ENCODE measurements at places on chromosomes 7 and 10.

GRCh38 chr7:11466517-11467105 is 365.4 kb downstream of the THSD7A start:
- DNase-seq = no peak

GRCh38 chr10:70674560-70675495 is 2.5 kb downstream of the ADAMTS14 start:
- no peak for DNase-seq

GRCh38 chr10:42609872-42610271 is 28.5 kb downstream of the ZNF33B start:
- no peak for DNase-seq

DNA sequence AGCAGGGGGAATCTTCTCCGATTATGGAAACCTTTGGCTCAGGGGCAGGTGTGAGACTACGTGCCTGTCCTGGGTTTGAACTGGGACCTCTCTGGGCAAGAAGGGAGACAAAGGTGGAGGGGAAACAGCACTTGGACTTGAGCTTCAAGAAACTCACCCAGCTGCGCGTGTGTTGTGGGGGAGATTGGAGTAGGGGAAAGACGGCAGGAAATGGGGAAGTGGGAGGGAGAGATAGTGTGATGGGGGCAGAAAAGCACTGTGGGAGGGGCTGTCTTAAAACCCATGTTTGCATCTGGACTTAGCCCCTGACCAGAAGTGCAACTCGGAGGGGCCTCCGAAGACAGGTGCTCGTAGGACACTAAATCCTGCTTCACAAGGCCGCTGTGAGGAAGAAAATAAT is 107.0 kb downstream of the HIP1 start:
- no peak for DNase-seq

DNA sequence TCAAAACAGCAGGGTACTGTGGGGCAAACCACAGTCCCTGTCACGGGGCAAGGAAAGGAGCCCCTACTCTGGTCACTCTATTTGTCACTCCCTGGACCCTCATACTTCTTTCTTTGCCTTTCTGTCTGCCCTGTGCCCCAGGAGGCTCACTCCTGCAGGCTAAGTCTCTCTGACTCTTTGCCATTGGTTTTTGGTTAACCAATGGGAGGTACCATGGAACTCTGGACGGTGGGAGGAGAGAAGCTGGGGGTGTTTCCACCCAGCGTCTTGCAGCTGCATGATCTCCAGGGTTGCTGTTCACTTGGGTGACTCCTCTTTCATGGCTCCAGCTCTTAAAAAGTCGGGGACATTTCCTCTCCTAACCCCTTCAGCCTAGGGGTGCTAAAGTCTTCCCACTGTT is 15.4 kb upstream of the EIF5AL1 start:
- DNase-seq = no peak

GRCh38 chr7:18166002-18166401 is 138.4 kb upstream of the PRPS1L1 start:
- DNase-seq = no peak

GRCh38 chr7:124649397-124650014 is 116.1 kb downstream of the GPR37 start:
- DNase-seq = no peak

DNA sequence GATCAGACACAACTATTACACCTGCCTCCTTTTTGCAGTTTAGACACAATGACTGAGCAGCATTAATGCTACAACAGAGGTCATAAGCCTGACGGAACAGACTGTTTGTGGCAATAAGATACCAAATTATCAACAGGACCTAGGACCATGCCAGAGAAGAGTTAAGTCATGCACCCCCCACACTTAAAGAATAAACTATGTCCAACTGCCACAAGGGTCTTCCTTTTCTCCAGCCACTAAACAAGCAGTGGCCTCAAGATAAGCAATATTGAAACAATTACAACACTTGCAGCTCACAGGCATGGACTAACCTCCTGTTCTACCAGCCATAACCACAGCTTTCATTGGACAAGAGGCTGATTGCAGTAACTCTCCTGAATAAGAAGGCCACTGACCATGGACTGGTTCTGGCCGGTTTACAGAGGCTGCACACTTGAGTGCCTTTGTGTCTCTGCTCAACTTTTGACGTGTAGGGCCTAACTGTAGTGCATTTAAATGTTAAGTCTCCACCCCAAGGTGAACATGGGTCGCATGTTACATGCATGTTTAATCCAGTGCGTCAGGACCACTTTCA is 104.4 kb downstream of the STRA8 start:
- DNase-seq = no peak

DNA sequence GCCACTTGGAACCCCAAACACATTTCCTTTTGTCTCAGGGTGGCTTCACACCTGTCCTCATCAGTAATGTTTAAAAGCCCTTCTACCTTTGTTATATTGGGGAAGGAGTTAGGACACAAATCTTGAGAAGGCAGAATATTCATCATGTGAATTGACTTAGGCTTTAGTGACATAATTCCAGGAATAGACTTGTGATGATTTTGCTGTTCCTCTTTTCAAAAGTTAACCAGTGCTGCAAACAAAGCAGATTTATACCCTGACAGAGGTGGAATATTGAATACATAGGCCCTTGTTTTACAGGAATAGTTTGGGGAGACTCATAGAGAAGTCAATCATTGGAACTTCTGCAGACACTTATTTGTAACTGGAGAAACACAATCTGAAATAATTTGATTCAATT is 27.0 kb downstream of the ZNF786 start:
- DNase-seq = no peak

DNA sequence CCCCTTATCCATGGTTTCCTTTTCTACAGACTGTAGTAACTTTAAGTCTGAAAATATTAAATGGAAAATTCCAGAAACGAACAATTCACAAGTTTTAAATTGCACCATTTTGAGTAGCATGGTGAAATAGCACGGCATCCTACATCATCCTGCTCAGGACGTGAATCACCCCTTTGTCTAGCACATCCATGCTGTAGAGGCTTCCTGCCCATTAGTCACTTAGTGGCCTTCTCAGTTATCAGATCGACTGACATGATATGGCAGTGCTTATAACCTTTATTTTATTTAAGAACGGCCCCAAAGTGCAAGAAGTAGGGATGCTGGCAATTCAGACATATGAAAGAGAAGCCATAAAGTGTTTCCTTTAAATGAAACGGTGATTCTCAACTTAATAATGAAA is 82.7 kb downstream of the CPXM2 start:
- DNase-seq = no peak

- DNase-seq = no peak
Measured at GRCh38 chr7:105707967-105708762, 126.9 kb upstream of the EFCAB10 start.

DNA sequence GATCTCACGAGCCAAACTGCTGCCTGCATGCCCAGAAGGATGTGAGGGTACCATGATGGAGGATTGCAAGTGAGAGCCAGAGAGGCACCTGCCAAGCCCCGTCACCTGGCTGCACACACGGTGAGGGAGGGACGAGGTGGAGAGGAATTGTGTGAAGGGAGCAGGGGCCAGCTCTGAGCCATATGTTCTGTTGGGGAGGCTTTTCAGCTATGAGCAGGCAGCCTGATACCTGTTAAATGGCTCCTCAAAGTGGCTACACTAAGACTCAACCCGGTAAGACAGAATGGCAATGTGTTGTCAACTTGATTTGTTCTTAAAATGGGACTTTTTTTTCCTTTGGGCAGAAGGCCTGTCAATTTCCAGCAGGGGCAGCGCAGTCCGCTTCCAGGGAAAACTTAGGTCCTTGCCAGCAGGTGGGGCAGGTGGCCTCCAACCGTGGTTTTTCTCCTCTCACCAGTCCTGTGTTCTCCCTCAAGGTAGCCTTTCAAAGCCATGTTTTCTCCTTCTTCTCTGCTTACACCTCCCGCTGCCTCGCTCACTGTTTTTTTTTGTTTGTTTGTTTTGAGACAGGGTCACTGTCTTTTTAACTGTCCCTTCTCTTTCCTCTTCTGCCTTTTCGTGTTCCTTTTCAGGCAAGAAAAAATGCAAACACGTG is 57.7 kb upstream of the ZNRF2 start:
- DNase-seq = no peak

DNA sequence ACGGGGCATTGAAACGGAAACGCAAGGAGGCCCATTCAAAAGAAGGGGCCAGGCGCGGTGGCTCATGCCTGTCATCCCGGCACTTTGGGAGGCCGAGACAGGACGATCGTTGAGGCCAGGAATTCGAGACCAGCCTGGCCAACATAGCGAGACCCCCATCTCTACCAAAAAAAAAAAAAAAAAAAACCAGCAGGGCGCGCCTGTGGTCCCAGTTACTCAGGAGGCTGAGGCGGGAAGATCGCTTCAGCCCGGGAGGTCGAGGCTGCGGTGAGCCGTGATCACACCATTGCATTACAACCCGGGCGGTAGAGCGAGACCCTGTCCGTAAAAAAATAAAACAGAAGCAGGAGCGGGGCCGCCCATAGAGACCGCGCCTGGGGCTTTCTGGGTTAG is 396 bp downstream of the PSMG3 start:
- no peak for DNase-seq

DNA sequence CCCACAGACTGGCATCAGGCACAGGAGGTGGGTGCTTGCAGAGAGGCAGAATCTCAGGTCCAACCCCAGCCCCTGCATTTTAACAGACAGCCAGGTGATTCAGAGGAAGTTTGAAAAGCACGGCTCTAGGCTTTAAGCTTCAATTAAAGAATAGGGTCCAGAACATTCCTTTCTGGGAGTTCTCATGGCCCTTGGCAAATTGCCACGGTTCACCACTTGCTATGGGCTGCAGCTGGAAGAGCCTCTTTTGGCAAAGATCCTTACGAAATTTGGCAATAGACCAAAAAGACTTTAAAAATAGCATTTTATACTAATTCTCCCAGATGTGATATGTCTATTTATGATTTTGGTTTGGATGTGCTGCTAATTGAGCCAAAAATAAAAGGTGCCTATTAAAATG is 148.1 kb downstream of the ITGA8 start:
- no peak for DNase-seq

Measured in stimulated activated CD4-positive, alpha-beta T cell treated with anti-CD3 and anti-CD28 coated beads, Interleukin-1b, Interleukin-23, amount 100 ng/mL, for 1 hour (primary cell).